Endothelial cell of umbilical vein (primary cell): ENCODE measurements at places on chromosomes 11 and 22. TPM values are rescaled to one million over a fixed set of nuclear protein-coding genes. Genes with fewer than 3 reads are reported as not detected.

GRCh38 chr22:44780876-44781449 is 28.6 kb downstream of the ARHGAP8 start:
- H3K27ac ChIP-seq = no peak overlapping the region
- H3K27me3 ChIP-seq = no peaks in the 10 kb centered on the region
- no peaks in the 10 kb centered on the region for H3K36me3 ChIP-seq
- no peak for DNase-seq
- H3K4me1 ChIP-seq = no peaks in the 10 kb centered on the region

DNA sequence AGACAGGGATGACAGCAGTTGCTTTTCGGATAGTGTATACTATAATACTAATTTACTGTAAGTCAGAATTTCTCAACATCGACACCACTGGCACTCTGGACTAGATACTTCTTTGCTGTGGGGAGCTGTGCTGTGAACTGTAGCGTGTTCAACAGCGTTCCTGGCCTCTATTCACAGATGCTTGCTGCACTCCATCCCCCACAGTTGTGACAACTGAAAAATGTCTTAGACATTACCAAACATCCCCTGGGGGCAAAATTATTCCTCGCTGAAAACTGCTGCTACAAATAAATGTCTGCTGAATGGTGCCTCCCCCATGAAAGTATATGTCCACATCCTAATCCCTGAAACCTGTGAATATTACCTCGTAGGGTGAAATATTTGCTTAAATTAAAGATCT is 7.5 kb upstream of the SLC15A3 start:
- no peak for DNase-seq
- H3K27ac ChIP-seq = no peak overlapping the region
- H3K4me1 ChIP-seq = no peaks in the 10 kb centered on the region
- peaks cover 7% of the 10 kb centered on the region for H3K27me3 ChIP-seq
- no peak overlapping the region for H3K4me3 ChIP-seq
- no peaks in the 10 kb centered on the region for H3K36me3 ChIP-seq

LMO2 gene
- 62.4 and 66.8 TPM in 2 replicates for total RNA-seq

DNA sequence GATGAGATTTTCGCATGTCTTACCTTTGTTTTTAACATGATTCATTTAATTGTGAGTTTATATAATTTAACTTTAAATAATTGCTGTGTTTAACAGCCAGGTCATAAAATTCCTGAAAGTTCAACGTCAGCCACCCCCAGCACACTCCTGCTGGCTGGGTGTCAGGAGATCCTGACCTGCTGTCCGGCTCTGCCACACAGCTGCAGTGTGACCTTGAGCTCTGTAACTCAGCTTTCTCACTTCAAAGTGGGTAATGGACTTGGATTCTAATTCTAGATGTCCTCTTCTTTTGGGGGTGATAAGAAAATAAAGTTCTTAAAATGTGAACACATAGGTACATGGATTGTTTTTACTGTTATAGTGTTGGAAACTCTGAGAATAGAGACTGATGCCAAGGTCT is 10.9 kb downstream of the VPS26B start:
- no peak overlapping the region for H3K27ac ChIP-seq
- DNase-seq = no peak
- peaks cover 7% of the 10 kb centered on the region for H3K4me1 ChIP-seq
- H3K27me3 ChIP-seq = no peaks in the 10 kb centered on the region
- no peak overlapping the region for H3K4me3 ChIP-seq

CRACR2B gene
- 8.4 and 9.7 TPM in 2 replicates for total RNA-seq

- H3K36me3 ChIP-seq = no peaks in the 10 kb centered on the region
- no peak overlapping the region for H3K4me3 ChIP-seq
- no peak overlapping the region for H3K27ac ChIP-seq
- no peaks in the 10 kb centered on the region for H3K27me3 ChIP-seq
- no peak for DNase-seq
Observed at GRCh38 chr11:115168229-115168671, 336.0 kb downstream of the CADM1 start.

CCDC157 gene
- 1.7 and 2.1 TPM in 2 replicates for total RNA-seq

DNA sequence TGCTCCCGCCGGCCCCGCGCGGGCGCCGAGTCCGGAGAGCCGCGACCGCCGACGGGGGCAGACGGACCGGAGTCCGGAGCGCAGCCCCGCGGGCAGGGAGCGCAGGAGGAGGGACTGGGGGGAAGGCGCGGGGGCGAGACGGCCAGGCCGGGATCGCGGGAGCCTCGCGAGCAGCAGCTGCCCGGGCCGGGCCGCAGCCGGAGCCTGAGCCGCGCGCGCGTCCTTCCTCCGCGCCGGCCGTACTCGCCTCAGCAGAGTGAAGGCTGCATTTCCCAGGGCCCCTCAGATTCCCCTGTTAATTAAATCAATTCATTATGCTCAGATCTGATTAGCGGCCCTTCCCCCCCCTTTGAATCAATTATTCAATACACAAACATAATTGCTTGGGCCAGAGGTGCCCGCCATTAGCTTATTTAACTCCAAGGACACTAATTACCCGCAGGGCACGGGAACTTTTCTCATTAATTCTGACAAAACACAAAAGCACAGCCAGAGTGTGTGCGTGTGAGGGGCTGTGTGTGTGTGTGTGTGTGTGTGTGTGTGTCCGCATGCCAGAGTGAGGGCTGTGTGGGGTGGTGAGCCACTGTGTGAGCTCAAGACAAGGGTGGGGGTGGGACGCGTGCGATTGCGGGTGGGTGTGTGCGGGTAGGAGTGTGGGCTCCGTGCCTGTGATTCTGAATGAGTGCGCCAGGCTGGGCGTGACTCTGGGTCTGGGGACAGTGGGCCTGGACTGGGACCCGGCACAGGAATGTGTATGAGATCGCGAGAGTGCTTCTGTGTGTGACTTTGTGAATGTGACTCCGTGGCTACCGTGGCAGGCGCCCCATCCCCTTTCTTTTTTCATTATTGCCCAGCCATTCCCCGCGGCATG is 5.1 kb upstream of the LMO1 start:
- no peak overlapping the region for H3K4me3 ChIP-seq
- no peak overlapping the region for H3K27ac ChIP-seq
- DNase-seq = no peak
- peaks cover 9% of the 10 kb centered on the region for H3K4me1 ChIP-seq

- DNase-seq = no peak
- peaks cover 2% of the 10 kb centered on the region for H3K27me3 ChIP-seq
- H3K4me1 ChIP-seq = peaks cover 9% of the 10 kb centered on the region
- no peak overlapping the region for H3K27ac ChIP-seq
- H3K4me3 ChIP-seq = no peak overlapping the region
Observed at GRCh38 chr22:19287076-19287707, 4.3 kb downstream of the CLTCL1 start.

KCTD14 gene
- 1.1 and 1.8 TPM in 2 replicates for total RNA-seq

DNA sequence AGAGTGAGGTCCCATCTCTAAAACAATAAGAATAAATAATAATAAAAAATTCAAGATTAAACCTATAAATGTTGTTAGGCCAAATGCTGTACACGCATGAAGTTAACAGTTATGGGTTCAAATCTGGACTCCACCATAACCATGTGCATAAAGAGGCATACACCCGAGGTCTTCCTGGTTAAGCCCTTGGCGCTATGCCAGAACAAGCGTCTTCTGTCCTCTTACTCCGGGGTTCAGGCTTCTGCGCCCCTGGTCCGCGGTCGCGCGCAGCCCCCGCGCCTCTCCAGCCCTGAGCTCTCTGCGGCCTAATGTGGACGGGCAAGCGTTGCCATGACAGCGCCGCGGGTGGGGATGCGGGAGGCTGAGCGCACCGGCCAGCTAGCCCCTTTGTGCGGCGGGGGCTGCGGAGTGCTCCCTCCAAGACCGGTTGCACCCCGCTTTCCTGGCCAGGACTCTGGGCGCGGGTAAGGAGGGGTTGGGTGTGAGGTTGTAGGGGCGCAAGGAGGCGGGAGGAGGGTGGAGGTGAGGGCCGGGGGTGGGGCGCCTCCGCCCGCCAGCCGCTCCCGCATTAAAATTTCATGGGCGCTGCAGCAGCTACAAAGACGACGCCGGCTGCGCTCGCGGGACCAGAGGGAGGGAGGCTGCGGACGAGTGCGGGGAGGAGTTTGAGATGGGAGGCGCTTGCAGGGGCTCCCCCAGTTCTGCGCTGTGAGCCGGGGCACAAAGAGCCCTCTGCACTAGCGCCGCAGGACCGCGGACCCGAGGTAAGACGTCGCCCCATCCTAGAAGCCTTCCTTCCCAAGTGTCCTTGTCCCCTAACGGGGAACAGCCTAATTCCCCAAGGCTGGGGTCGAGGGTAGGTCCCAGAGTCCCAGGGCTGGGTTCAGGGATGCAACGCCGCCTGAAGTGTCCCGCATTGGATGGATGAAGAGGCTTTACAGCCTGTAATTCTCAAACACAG is at the start of gene MIAT:
TSS of gene MIAT (plus strand) at position 698 of the 961 bp plus-strand sequence.
- peaks cover 13% of the 10 kb centered on the region for H3K4me1 ChIP-seq
- no peak for DNase-seq
- no peaks in the 10 kb centered on the region for H3K36me3 ChIP-seq
- no peak within 1 kb of the TSS for H3K4me3 ChIP-seq
- H3K27ac ChIP-seq = no peak within 1 kb of the TSS
- peaks cover 25% of the 10 kb centered on the region for H3K27me3 ChIP-seq

DNA sequence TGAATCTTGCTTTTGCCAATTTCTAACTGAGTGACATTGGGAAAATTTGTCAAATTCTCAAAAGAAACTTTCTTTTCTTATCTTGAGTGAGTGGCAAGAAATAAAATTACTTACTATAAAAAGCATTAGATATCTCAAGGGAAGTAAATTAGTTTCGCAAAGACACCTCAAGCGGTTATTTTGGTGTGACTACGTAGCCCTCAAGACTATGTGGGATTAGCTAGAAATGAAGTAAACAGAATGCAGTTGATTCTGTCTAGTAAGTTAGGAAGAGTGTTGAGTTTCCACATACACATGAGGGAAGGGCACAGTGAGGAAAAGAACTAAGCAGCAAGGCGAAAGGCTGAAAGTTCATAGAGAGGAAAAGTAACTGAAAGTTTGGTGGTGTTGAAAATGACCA is 28.3 kb upstream of the MS4A6A start:
- no peaks in the 10 kb centered on the region for H3K36me3 ChIP-seq
- H3K27me3 ChIP-seq = no peaks in the 10 kb centered on the region
- no peak overlapping the region for H3K4me3 ChIP-seq
- no peak for DNase-seq
- peaks cover 16% of the 10 kb centered on the region for H3K4me1 ChIP-seq

DNA sequence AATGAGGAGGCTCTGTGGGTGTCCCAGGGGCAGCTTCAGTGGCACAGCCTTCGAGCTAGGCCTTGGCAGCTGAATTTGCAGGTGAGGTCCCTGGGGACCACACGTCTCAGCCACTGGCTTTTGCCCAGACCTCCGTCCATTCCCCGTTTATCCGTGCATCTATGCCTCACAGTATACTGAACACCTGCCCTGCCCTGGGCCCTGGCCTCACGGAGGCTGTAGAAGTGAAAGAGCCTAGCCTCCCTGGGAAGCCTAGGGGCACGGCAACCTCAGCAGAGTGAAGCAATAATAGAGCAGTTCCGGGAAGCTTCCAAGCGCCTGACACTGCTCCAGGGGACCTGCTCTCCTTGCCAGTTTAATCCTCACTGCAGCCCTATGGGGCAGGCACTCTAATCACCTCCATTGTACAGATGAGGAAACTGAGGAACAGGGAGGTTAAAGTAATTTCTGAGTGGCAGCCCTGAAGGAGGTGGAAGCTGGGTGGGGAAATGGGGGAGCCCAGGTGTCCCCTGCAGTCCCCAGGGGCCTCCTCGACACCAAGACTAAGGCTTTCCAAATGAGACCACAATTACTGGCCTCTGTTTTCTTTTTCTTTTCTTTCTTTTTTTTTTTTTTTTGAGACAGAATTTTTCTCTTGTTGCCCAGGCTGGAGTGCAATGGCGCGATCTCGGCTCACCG is 2.7 kb upstream of the NFAM1 start:
- no peak for DNase-seq
- peaks cover 9% of the 10 kb centered on the region for H3K4me1 ChIP-seq
- no peaks in the 10 kb centered on the region for H3K36me3 ChIP-seq
- peaks cover 29% of the 10 kb centered on the region for H3K27me3 ChIP-seq
- no peak overlapping the region for H3K4me3 ChIP-seq

DNA sequence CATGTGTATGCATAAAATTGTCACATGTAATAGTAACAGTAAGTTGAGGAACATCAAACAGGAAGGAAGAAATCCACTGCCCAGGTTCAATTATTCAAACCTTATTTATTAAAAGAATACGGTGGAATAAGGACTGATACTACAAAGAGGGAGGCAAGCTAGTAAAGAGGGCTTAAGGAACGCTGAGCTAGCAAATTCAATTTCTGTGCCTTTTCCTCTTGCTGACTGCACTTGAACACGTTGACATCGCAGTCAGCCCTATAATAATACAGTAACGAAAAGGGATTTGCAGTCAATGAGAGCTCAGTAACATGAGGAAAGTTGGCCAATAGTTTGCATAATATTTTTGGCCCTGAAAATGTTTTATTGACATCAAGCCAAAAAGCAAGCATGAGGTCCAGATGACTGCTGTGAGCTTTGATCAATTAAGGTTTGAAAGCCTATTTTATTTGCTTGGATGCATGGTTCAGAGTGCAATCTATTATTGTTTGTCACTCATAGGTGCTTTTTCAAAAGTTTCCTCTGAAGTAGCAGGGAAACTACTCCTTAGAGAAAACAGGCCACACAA is 861.8 kb downstream of the LRRC4C start:
- H3K27me3 ChIP-seq = no peaks in the 10 kb centered on the region
- no peak overlapping the region for H3K4me3 ChIP-seq
- H3K4me1 ChIP-seq = no peaks in the 10 kb centered on the region
- DNase-seq = no peak

DNA sequence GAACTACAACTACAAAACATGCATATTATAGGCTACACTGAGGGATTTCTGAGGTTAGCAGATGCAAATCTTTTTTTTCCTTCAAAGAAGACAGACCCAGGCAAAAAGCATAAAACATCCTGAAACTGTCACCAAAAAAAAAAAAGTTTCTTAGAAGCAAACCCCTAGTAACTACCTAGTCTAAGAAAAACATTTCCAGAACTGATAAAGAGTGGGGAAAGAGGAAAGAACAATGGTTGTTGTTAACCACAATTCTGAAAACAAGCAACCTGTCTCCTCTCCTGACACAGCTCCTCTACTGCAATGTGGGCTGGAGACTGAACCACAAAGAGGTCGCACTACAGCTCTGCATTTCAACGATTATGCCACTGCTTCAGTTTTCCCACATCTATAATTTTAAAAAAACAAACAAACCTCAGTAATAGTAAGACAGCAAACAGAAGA is 15.0 kb downstream of the DENND5A start:
- no peak overlapping the region for H3K4me3 ChIP-seq
- no peaks in the 10 kb centered on the region for H3K36me3 ChIP-seq
- peaks cover 35% of the 10 kb centered on the region for H3K4me1 ChIP-seq
- H3K27ac ChIP-seq = peak overlapping the region; percentile 1
- DNase-seq = peak; percentile 68
- no peaks in the 10 kb centered on the region for H3K27me3 ChIP-seq

DNA sequence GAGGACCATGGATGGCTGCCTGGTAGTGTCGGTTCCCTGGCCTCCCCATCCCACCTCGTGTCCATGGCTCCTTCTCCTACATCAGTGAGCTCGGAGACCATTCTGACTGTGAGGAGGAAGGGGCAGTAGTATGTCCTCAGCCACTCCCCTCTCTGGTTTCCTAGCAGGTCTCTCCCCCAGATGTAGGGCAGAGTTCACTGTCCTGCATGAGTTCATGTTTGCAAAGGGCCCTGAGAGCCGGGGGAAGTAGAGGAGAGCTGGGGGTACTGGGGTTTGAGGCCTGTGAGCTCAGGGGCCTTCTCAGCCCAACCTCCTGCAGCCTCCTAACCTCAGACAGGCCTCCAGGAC is 18.4 kb upstream of the ST3GAL4 start:
- H3K27ac ChIP-seq = peak overlapping the region; percentile 95
- H3K4me3 ChIP-seq = no peak overlapping the region
- no peaks in the 10 kb centered on the region for H3K27me3 ChIP-seq
- H3K36me3 ChIP-seq = no peaks in the 10 kb centered on the region
